ENCODE measurements at places on chromosomes 6 and 20. TPM values are rescaled to one million over a fixed set of nuclear protein-coding genes. Genes with fewer than 3 reads are reported as not detected.

GRCh38 chr6:32118782-32119628, 9.0 kb downstream of the ATF6B start:
- DNase-seq = peak; percentile 87

ZNF512B gene
- 29.8 TPM for polyA plus RNA-seq

ULBP2 gene
- not detected for polyA plus RNA-seq

GRCh38 chr6:131116755-131117360, 18.4 kb upstream of the AKAP7 start:
- DNase-seq = no peak

DNA sequence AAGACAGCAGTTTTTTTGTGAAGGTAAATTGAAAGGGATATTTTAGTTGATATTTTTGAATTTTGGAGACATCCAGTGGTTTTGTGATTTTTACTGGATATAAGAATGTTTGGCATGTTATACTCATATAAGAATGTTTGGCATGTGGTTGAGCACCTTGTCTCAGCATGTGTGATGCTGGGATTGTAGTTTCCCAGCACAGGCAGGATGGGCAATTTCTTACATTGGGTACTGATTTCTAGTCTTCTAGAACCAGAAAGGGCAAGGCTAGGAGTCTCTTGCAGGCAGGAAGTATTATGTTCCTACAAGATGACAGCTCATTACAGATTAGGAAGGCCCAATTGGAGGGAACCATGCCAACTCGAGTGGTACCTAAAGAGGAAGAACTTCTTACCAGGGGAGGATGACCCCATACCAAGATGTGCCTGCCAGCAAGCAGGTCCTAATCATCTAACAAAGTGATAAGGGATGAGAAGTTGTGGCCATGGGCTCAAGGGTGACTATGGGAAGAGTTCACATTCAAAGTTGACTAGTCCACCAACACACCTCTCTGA, 377.8 kb downstream of the UTRN start:
- DNase-seq = no peak

GRCh38 chr6:167492100-167492449, 167.2 kb downstream of the TTLL2 start:
- DNase-seq = no peak

DNA sequence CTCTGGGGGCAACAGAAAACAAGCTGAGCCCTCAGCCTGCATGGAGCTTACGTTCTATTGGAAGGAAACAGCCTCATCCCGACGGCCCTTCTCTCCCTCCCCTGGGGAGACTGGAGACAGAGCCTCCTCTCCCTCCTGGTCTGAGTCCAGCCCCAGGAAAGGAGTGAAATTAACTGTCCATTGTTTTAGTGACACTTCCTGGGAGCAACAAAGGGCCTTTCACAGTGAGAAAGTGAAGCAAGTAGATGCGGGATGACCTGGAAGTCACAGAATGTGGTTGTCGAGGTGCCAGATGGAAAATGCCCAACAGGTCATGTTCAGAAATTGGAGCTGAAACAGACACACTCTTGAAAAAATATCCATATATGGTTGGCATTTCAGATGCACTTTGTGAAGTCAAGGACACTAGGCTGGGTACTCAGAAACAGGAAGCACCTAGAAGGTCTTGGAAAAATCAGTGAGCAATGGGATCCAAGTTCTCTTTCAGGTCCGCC, 77.8 kb downstream of the TFAP2C start:
- DNase-seq = no peak

PKIB gene
- polyA plus RNA-seq = 0.44 TPM

DNA sequence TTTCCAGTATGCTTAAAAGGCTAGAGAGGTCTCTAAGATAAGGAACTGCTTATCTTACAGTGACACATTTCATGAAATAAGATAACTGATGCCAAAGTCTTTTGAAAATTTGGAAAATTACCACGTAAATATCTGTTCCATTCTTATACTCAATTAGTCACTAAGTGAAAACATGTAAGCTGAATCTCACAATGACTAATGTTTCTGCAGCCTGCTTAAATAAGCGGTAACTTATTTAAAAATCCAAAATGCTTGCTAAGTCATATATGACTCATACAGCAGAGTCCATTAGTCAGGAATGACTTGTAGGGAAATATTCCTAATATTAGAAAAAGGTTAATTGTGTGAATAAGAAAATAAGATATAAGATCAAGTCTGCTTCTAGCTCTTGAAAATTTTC, 27.8 kb upstream of the LGSN start:
- no peak for DNase-seq

THBD gene
- polyA plus RNA-seq = 9.9 TPM

DNA sequence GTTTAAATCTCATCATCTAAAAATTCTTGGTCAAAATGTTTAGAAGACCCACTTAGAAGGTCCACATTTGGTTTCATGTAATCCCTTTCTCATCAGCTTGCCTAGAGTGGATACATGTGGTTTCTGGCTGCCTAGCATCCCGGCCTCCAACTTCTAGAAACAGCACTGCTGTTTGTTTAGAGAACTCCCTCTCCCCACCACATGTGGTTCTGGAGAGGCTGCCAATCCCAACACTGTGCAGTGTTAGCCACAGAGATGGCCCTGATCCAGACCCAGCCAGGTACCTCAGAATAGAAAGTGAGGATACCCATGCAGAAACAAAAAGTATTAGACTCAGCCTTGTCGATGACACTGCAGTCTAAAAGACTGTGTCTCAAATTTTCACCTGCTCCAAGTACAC, 241.8 kb downstream of the BCKDHB start:
- no peak for DNase-seq

MTRF1L gene
- 21.9 TPM for polyA plus RNA-seq

KAT14 gene
- polyA plus RNA-seq = 19.2 TPM

DNA sequence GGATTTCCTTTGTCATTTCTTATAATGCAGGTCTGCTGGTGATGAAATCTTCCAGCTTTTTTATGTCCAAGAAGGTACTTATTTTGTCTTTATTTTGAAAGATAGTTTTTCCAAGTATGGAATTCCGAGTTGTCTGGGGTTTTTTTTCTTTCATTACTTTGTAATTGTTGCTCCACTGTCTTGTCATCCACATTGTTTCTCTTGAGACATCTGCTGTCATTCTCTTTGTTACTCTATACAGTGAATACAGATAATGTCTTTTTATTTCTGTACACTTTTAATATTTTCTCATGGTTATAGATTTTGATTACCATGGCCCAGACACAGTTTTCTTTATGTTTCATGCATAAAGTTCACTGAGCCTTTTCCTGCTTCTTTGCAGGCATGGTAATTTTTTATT, 133.1 kb downstream of the SYCP2 start:
- no peak for DNase-seq

DNA sequence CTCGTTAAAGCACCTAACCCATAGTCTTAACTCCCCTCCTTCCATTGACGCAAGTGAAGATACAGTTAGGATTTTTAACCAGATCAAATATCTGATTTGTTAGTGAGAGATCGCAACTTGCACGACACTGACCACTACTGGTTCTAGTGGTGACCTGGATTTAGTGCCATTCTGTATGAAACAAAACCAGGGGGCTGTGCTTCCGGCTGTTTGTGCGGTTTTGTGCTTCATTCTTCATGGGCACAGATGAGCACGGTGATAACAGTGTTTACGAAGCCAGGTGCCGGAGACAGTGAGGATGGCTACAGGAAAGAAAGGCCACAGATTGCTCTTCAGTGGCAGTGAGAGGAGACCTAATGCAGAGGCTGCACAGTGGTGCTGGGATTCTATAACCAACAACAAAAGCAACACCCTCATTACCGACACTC, 75.5 kb downstream of the NOL4L start:
- DNase-seq = no peak

TTLL9 gene
- 0.25 TPM for polyA plus RNA-seq

CSNK2B gene
- 127 TPM for polyA plus RNA-seq

- no peak for DNase-seq
Observed at GRCh38 chr6:46688117-46688965, 656 bp downstream of the TDRD6 start.

TRDN gene
- 189 TPM for polyA plus RNA-seq

C20orf141 gene
- not detected for polyA plus RNA-seq

- DNase-seq = no peak
Observed at GRCh38 chr20:41654884-41655283, 36.7 kb upstream of the CHD6 start.

DNA sequence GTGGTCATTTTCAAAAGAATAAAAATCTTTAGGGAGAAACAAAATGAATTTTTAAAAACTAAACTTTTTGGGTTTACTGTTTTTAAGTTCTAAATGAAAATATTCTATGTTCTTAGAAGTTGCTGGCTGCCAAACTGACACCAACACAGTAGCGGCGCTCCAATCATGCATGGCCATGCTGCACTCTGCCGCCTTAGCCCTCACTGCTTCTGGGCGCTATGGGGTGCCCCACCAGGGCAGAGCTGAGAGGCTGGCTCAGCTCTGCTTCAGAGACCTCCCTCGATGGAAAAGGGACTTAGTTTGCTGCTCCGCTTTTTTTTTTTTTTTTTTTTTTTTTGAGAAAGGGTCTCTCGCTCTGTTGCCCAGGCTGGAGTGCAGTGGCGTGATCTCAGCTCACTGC, 20.9 kb downstream of the EZR start:
- no peak for DNase-seq

GRCh38 chr20:24937579-24937978, 11.5 kb upstream of the CST7 start:
- no peak for DNase-seq

DNA sequence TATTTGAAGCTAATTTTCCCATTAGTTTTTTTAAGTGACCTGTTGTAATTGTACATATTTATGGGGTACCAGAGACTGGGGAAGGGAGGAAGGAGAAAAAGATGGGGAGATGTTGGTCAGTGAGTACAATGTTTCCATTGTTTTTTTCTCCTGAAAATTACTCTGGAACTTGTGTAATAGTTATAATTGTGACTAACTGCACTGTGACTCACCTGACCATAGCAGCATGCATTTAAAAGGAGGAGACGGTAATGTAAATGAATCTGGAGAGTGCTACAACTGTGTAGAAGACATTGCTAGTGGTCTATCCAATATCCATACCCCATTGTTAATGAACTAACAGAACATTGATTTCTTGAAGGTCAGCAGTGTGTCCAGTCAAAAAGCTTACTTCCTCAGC, 133.4 kb downstream of the RFPL4B start:
- DNase-seq = no peak

CLIC5 gene
- polyA plus RNA-seq = 16.5 TPM

- no peak for DNase-seq
Observed at GRCh38 chr6:168709390-168709789, 268.4 kb downstream of the SMOC2 start.

- no peak for DNase-seq
Observed at GRCh38 chr20:37335642-37336368, 10.1 kb upstream of the SRC start.

GRCh38 chr6:100271625-100272024, 193.1 kb downstream of the SIM1 start:
- no peak for DNase-seq

GRCh38 chr6:111276736-111277135, 189.4 kb downstream of the SLC16A10 start:
- no peak for DNase-seq

DNA sequence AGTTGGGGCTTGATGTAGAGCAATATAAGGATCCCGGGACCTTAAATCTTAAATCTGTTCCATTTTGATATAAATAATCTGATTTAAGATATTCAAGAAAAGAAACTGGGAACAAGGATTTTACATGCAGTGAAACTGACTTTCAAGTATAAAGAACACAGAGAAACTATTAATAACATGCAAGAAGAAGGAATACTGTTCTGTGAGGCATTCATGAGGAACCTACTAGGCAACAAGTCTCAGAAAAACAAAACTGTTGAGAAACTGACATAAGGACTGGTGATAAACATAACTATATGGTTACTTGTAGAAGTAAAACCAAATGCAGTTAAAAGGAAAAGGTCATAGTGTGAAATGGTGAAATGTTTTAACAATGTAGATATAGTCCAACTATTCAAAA, 15.8 kb downstream of the HDDC2 start:
- no peak for DNase-seq

GGTLC1 gene
- not detected for polyA plus RNA-seq

DNA sequence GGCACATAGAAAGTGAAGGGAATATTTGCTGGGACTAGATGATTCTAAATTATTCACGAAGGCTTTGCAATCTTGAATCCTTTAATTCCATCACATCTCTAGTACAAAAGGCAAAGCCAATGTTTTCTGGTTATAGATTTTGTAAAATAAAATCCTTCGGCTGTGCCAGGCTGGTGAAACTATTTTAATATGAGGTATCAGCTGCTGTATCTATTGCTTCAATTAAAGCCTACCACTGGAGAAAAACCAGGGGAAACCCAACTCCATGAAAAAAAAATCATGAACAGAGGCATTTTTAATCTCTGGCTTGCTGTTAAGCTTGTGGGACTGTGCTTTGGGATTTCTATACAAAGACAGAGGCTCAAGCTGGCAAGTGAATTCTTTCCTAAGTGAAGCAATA, 271.8 kb downstream of the QKI start:
- no peak for DNase-seq

OVOL2 gene
- polyA plus RNA-seq = not detected

CYP21A2 gene
- 1.8 TPM for polyA plus RNA-seq

GRCh38 chr6:117483645-117484016, 1.2 kb downstream of the DCBLD1 start:
- no peak for DNase-seq

GRCh38 chr6:27544612-27545260, 71.8 kb upstream of the ZNF184 start:
- no peak for DNase-seq

SPINT3 gene
- polyA plus RNA-seq = not detected

GRCh38 chr6:39051399-39052122, 3.0 kb downstream of the GLP1R start:
- DNase-seq = no peak

DNA sequence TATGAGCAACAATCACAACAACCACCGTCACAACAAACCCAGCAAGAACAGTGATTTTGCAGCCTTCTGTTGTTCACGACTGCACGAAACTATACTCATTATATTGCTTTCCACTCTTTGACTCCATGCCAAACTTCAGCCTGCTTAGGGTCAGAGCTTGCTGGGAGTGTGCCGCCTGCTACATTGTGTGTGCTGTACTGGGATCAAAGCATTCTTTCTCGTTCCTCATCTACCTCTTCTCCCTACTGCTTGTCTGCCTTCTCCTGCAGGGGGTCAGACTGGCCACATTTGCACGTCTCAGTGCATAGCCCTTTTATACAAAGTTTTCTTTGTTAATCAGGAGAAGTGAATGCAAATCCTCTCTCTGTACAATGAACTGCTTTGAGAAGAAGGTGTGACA, 401.6 kb upstream of the CITED2 start:
- DNase-seq = no peak

NOX3 gene
- polyA plus RNA-seq = not detected

GRCh38 chr20:53869466-53870258, 200.7 kb downstream of the BCAS1 start:
- DNase-seq = peak; percentile 63

GRCh38 chr20:57043091-57043490, 223.3 kb downstream of the BMP7 start:
- no peak for DNase-seq

All from hindlimb muscle (tissue), 1 donor.